T-helper 2 cell treated with Interferon-gamma antibody and Interleukin-4, amounts not matched to agents 5 μg/mL and 100 μg/mL, for 36 hours (primary cell): ENCODE measurements at places on chromosomes 3 and 15.

DNA sequence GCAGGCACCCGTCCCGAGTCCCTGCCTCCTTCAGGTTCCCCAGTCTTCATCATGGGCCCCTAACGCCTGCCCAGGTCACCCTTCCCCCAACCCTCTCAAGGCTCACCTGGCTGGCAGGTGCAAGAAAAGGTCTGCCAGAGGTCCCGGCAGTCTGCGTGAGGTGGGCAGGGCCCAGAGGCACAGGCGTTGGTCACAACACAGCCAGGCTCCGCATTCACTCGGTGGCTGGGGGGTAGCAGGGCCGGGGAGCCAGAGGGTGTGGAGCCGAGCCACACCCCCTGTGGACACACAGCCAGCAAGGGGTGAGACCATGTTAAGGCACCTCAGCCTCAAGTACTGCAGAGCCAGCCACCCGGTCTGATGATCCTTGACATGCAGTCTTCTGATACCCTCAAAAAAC, 10.9 kb downstream of the CELSR3 start:
- no peak for DNase-seq

GRCh38 chr15:93384886-93385285, 295.9 kb upstream of the RGMA start:
- DNase-seq, result no peak

DNA sequence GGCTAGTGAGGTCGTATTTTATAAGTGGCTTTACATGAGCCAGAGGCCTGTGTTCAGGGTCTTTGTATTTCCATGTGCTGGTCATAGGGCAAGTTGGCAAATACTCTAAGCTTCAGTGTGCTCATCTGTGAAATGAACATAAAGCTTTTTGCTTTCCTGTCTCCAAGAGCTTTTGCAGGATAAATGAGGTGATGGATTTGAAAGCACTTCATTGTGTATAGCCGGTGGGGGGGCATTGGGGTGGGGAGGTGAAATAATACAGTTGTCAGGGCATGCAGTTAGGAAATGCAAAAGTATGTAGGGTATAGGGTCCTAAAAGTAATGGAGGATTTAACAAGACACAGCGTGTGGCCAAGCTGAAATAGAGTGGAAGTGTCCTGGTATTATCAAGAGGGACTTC, 67.7 kb downstream of the ARNT2 start:
- no peak for DNase-seq

GRCh38 chr3:54857343-54857742, 70.5 kb downstream of the LRTM1 start:
- no peak for DNase-seq

DNA sequence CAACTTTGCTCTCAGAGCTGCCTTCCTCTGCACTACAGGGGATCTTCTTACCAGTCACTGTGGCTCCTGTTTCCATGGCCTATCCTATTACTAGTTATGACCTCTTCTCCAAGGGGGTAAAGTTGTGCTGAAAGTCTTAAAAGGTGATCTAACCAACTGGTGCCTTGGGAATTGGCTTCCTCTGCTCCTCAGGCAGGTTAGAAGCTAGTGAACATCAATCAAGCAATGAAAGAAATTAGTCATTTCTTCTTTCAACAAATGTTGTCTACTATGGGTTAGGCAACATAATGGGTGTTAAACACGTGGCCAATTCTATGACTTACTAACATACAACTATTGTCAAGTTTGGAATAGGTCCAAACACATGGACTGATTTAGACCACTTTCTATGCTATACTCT, 571.4 kb upstream of the NAALADL2 start:
- DNase-seq, result no peak

GRCh38 chr3:124882816-124883747, 4.1 kb downstream of the ITGB5 start:
- no peak for DNase-seq

DNA sequence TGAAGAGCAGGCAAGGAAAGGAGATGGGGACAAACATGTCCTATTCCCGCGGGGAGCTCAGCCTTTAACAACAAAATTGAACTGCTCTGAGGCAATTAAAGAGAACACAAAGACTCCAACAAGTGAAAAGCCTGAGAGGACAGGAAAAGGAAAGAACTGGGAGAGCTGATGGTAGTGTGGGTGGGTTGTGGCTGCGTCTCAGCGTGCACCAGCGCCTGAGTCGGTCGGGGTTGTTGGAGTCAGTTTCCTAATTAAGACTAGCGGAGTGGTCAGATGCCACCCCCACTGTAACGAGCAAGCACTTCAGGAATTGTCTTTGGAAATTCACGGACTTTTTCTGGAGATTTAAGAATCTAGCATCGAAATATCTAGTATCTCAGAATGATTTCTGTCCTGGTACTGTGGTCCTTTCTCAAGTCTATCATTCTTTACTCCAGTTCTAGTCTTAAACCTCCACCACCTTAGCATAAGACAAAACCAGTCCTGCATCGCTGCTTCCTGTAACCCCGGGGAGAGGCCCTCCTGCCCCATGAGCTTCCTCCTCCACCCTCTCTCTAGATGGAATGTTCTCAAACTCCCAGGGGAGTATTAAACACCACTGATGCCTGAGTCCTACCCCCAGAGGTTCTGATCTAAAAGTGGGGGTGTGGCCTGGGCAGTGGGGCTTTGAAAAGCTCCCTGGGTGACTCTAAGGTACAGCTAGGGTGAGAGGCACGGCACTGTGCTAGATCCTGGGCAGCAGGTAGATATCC, 104.0 kb downstream of the CYP19A1 start:
- no peak for DNase-seq

GRCh38 chr15:63109920-63110319, 11.7 kb upstream of the LACTB start:
- no peak for DNase-seq
